ENCODE measurements at places on chromosomes 11 and 22.

DNA sequence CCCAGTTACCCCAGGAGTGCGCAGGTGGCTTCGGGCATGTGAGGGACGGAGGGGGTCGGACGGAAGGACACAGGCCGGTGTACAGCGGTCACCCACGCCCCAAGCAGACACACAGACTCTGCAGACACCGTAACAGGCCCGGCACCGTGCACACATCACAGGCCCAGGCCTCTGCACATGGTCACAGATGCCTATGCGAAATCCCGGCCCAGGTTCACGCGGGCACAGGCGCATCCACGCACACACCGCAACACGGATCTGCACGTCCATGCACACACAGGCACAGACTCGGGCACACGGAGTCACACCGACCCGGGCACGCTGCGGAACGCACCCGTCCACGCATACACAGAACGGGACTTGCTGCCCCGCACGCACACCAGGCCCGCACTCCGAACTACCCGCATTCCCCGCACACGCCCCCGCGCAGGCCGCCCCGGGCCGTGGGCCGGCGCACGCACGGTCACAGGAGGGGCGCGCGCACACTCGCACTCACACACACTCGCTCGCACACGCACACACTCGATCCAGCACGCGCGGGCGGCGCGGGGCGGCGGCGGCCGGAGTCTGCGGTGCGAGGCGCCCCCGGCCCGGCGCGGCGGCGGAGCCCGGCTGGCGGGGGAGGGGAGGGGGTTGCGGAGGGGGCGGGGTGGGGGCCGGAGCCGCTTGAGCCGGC, at the start of gene MGAT3:
Gene MGAT3, plus strand, starts transcription at position 491 of the 676 bp plus-strand sequence. CDS start 30,336 bp downstream, outside the sequence.
- DNase-seq, result no peak

DNA sequence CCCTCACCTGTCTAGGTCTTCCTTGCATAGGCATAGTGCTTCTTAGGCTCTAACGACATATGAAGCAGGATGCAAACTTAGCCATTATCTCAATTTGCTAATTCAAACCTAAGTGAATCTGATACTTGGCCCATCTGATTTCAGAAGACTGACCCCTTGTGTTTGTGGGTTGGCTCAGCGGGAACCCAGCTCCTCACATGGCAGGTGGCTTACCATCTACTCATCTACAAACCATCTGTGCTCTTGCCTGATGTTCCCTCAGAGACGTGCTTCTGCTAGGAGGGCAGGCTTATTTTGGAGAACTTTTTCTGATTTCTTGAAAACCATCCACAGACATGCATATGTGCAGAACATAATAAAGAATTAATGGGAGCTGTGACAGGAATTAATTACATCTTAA, 15.2 kb downstream of the ELMOD1 start:
- DNase-seq, result no peak

DNA sequence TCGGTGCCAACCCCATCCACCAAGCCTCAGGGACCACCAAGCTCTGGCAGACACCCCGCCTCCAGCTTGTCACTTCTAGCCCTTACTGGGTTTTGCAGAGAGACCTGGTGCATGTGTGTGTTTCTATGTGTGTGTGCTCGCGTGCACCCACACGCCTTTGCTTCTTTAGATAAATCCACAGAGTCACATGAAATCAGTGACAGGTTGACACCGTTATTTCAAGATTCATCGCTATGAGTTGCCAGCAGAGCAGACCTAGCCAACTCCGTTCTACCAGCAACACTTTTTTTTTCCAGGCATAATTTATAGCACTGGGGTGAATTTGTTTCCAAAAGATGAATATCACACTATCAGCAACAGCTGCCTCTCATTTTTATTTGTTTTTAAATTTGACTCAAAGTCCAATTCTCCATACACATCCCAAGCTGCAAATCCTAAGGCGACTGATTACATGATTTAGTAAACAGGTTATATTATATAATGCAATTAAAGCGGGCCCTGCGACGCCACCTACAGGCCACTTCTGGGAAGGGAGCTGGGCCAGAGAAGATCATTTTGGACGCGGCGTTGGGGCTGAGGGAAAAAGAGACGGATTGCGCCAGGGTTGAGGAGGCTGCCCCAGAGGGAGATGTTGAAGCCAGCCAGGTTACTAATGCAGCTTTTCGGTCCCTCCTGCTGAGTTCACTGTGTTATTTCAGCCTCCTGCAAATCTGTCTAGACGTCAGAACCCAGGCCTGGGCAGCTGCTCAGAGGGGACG, 150.5 kb downstream of the FEZ1 start:
- DNase-seq, result peak; percentile 61

DNA sequence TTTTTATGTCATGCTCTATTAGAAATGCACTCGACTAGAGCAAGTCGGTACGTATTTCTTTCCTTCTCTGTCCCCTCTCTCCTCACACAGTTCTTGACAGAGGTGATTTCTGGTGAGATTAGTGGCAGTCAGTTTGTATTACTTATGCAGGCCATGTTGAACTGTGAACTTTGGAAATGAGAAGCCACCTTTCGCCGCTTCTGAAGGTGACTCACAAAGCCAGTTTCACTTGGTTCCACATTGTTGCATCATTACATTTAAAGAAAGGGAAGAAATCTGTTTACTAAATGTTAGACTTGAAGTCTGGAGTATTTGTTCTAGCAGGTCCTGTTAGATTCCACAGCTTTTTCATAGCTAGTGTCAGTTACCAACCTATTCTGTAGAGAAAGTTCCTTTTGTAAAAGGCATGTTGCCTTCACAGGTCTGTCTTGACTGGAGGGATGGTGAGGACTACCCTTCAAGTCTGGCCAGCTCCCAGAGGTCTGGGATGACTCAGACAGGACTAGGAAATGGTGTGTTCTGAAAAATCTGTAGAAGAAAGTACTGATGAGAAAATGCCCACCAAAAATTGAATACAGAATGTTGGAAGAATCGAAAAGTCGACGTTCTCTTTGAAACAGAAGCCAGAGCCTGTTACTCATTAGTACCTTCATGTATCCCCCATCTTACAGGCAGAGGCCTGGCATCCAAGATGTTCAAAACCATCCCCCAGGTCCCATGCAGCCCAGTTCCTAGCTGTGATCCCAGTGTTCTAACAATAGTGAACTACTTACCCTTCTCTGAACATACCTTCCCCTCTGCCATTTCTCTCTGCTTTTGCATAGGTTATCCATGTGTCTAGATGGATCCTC, 181.4 kb downstream of the DBX1 start:
- no peak for DNase-seq

DNA sequence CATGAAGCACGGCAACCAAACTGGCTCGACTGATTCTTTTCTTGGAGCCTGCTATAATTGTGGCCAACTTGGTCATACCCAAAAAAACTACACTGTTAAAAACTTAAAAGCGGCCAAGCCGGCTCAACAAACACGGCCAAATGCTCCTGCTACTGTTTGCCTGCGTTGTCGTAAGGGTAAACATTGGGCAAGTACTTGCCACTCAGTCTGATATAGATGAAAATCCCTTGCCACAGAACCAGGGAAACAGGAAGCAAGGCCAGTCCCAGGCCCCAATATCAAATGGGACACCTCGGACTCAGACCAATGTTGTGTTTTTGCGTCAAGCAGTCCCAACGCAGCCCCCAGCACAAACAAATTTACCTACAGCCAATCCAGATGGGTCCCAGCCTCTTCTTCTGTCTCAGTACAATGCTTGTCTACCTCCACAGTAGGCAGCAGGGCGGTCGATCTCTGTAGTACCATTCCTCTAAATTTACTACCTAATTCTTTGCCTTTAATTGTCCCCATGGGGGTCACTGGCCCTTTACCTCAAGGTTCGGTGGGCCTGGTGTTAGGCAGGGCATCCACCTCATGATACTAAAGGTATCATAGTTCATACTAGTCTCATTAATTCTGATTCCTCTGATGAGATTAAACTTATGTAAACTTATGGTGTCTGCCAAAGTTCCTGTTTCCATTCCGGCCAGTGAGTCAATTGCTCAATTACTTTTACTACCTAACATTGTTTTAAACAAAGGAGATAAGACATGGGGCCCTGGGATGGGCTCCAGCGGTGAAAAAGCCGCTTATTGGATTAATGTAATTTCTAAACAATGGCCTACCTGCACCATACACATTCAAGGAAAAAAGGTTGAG, 3.7 kb upstream of the COMT start:
- no peak for DNase-seq

- peak; percentile 65 for DNase-seq
These were observed 74.3 kb downstream of the DHCR7 start for GRCh38 chr11:71373791-71374454.

DNA sequence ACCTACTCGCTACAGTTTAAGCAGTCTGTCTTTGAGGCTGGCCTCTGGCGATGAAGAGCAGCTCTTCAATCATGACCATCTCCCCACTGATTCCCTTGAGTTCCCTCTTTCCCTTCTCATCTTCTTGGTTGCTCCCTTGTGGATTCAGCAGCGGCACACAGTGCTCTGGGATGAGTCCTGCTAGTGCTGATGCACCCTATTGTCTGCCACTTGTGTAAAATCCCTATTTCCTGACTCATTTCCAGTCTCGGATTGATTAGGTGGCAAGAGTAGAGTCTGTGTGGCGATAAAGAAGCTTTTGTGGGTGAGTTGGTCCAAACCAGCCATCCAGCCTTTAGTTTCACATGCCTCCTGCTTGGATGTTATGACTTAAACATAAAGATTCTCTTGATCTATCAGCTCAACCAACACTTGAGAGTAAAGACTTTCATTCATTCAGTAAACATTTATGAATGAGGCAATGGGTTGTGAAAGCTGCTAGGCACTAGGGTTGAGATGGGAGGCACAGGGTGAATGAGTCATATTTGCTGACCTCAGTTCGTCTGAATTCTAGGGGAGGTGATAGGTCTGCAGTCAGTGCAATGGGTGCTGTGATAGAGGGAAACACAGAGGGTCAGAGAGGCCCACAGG, 219.4 kb upstream of the RAG2 start:
- no peak for DNase-seq

DNA sequence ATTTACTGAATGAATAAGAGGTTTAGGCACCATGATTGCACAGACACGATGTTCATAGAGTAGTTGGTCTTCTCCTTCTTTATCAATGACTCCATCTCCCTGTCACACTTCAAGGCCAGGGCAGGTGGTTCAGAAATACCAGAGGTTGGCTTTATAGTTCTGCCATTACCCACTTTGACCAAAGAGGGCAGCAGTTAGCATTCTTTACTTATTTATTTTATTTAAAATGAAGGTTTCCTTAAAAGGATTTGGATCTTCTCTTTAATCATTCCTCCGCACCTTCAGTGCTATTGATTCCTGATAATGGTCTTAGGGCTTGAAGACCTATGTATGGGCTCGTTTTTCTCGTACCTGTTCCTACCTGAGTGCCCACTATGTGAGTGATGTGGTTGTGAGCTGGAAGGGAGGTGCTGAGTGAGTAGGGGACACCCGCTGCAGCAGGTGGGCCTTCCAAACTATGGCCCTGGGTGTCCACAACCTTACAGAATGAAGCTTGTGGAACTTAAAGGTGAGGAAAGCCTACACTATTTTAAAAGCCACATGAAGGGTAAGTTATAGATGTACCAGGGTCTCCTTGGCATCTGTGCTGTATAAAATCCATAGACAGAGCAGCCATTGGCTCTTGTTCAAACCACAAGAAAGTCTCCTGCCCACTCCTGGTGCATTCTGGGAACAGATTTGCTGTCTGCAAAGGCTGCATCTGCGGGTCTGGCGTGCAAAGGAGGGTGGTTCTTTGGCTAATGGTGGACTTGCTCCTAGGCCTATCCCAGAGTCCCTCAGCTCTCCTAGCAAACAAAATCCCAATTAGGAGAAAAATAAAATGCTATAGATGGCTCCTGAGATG, 35.0 kb downstream of the TIMP3 start:
- peak; percentile 33 for DNase-seq

GRCh38 chr11:118129471-118130172, 23.0 kb downstream of the SCN4B start:
- no peak for DNase-seq

DNA sequence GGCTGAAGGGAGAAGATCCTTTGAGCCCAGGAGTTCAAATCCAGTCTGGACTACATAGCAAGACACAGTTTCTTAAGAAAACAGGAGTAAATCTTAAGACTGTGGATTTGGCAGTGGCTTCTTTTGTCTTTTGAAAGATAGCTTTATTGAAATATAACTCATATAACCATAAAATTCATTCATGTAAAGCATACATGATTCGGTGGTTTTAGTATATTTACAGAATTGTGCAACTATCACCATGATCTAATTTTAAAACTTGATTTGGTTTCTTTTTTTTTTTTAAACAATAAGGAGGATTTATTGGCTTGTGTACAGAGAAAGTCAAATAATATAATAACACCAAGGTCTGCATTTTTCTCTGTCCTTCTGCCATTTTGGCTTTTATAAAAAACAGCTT, 23.1 kb upstream of the PSMA1 start:
- no peak for DNase-seq

DNA sequence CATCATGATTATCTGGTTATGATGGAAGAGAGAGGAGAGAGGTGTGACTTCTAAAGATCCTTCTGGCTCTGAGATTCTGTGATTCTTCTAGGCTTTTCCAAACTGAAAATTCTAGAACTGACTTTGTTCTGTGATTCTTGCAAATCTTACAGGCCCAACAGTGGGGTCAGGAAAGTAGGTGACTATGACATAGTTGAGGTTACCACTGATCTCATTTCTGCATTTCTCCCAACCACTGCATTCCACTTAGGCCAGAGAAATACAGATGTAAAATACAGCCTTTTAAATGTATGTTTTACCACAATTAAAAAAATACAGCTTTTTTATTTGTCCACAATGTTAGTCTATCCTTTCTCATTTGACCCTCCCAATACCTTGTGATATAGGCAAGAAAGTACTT, 83.7 kb downstream of the STIM1 start:
- no peak for DNase-seq

DNA sequence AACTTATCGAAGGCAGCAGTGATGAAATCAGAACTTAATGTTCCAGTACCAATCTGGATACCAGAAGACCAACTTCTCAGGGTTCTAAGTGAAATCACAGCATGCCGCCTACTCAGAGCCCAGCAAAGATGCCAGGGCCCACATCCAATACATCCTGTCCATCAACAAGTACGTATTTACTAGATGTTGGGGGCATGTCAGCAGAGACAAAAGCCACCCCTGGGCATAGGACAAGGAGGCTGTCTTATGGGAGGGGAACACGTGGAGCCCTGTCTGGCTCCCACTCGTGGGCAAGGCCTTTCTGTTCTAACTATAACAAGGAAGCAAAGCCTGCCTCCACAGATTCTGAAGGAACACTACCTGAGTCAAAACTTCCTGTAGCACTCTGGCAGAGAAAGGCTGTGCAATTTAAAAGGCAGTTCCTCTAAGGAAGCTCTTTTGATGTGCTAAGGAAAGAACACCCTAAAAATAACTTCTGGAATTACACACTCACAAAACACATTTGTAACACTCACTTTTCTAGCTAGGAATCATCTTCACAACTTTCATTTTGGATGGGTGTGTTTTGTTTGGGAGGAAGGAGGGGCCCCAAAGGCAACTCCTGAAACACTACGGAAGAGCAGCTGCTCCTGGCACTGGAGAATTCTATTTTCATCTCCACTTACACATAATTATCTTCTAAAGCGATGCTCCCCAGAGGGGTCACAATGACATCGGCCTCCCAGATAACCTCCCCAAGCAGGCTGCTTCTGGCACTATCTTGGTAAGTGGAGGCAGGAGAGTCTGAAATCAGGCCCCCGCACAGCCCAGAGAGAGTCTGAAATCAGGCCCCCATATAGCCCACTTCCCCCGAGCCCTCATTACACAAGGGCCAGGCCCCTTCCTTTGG, 14.2 kb downstream of the SMCO4 start:
- DNase-seq, result no peak

GRCh38 chr11:9574622-9575259, 1.3 kb downstream of the WEE1 start:
- peak; percentile 11 for DNase-seq
